ENCODE measurements at places on chromosomes 12 and 14.
A peak's percentile ranks its signal among the peaks of the same experiment; 100 is the strongest.

- no peak for DNase-seq
Measured at GRCh38 chr14:54659365-54659764, 92.4 kb downstream of the SAMD4A start.

GRCh38 chr12:108016022-108016564 is 113.0 kb upstream of the WSCD2 start:
- no peak for DNase-seq

GRCh38 chr12:108580531-108580930 is 17.4 kb downstream of the TMEM119 start:
- DNase-seq, result no peak

GRCh38 chr12:57517187-57517586 is 3.1 kb downstream of the DDIT3 start:
- no peak for DNase-seq

DNA sequence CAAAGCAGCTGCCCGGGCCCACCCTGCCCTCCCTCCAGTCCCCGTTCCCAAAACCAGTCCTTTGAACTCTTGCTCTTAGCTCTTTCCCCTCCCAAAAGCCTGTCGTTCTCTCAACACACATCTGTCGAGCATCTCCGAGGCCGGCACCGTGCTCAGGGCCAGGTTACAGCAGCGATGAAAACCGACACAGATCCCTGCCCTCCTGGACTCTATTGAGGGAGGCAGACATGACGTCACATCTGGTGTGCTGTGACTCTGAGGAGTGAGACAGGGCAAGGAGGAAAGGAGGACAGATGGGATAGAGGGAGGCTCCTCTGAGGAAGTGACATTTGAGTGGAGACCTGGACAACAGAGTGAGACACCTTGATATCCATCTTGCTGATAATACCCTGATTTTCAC is 34.6 kb upstream of the PWP1 start:
- no peak for DNase-seq

DNA sequence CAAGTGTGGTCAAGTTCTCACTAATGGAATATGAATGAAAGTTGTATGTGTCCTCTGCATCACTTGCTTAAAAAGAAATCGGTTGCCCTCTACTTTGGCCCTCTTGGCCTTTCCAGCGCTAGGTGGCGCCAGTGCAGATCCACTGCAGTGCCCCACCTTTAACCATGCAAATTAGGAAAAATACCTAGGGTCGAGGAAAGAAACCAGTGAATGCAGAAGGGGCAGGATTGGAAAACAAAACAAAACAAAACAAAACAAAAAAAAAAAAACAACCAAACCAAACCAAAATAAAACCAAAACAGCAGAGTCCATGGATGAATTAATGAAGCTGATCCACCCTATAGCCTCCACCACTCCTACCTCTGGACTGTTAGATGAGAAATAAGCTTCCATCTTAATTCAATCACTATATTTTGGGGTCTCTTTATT is 12.9 kb upstream of the NEMF start:
- DNase-seq, result peak; percentile 87

- no peak for DNase-seq
Measured at GRCh38 chr12:118397708-118398440, 21.5 kb downstream of the SUDS3 start.

DNA sequence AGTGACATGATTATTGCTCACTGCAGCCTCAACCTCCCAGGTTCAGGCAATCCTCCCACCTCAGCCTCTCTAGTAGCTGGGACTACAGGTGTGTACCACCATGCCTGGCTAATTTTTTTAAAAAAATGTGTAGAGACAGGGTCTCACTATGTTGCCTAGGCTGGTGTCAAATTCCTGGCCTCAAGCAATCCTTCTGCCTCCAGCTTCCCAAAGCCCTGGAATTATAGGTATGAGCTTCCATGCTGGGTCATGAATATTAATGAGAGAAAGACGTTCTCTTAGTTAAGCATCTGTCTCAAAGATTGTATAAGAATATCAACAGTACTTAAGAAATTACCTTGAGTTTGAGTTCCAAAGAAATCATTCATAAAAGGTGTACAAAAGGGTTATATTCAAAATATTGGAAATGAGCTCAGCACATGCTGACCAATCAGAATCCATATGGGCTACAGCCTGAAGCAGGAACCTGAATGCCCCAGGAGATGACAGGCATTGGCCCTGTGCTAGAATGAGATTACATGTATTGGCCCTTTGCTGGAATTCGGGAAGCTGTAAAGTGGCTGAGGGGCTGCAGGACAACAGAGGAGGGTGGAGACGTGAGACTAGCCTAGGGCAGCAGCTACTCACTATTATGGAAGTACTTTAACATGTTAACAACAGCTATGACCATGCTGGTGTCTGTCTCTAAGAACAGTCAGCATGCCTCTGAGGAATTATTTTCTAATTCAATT is 157.0 kb upstream of the CPNE8 start:
- DNase-seq, result no peak

DNA sequence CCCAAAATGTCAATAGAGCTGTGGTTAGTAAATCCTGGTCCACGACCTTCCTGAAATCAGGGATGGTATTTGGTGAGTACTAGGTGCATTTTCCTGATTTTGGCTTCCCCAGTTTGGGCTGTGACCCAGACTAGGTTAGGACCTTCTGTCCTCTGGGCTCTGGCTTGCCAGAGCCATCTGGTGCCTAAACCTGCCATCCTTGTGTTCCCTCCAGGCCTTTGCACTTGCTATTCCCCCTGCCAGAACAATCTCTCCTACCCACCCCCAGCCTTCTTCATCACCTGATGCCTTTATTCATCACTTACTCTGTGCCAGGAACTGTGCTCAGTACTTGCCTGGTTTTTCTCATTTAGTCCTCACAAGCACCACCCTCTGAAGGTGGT is 216.7 kb downstream of the RBM19 start:
- DNase-seq, result no peak

- DNase-seq, result no peak
Measured at GRCh38 chr12:27101290-27101689, 18.9 kb upstream of the C12orf71 start.

DNA sequence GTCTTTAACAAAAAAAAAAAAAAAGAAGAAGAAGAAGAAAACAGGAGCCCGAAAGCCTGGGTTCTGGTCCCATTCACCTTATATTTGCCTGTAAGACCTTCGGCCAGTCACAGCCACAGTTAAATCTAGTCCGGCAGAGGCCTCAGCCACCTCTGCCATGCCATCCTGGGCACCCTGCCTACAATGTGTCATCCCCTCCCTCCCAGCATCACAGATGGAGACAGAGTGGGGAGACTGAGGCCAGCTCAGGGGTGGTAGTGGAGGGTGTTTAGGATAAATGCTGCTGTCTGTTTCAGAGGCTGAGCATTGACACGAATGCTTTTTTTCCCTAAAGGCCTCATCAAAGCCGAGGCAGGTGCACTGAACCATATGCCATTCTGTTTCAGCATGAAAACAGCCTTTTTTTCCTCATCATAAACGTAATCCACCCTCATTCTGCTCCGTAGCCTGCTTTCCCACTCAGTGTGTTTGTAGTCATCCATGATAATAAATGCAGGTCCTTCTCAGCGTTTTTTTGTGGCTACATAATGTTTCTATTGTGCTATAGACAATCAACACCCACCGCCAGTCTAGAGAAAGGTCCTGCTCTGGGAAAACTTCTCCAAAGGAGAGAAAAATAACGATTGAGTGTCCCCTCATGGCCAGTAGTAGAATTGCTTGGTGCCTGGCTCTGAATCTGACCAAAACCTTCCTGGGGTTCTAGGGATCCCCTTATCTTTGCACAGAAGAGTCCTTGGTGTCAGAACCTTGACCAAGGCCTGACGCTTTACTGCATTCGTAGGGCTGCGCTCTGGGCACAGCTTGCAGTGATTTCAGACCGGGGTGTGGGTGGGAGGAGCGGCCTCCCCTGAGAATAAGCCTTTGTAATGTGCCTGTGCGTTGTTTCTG is 41.1 kb upstream of the TSPAN9 start:
- DNase-seq, result peak; percentile 29

DNA sequence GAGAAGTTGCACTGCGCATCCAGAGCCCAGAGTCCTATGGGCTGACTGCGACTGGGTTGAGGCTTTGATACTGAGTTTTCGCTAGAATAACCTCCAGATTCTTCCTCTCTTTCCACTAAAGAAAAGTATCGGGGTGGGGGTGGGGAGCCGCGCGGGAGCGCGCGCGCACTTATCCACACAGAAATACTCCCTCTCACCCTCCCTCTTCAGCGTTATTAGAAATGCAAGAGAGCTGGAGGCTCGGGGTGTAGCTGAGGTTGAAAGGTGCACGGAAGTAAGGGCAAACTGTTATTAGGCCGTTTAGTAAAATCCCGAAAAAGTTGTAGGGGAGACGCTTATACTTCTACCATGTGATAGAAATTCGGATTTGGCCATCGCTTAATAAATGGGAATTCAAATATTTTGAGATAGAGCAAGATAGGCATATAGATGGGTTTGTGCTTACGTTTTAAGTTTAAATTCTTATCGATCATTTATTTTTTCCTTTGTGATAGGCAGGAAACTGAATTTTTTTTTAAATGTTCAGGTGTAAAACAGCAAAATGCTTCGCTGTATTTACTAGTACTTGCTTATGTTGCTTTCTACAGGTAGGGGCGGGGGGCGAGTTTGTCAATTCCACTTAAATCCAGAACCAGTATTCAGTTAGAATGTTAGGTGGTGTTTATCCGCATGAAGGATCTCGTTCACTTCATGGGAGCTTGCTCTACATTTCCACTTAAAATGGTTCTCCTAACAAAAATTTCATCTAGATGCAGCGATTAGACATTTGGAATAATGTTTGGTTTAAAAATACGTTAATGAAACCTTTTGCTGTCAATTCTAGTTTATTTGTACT is 1.1 kb downstream of the ARHGAP5 start:
- peak; percentile 75 for DNase-seq

- DNase-seq, result no peak
Measured at GRCh38 chr12:69685810-69686209, 13.3 kb downstream of the BEST3 start.

GRCh38 chr12:131428091-131428685 is 282.7 kb upstream of the SFSWAP start:
- no peak for DNase-seq

DNA sequence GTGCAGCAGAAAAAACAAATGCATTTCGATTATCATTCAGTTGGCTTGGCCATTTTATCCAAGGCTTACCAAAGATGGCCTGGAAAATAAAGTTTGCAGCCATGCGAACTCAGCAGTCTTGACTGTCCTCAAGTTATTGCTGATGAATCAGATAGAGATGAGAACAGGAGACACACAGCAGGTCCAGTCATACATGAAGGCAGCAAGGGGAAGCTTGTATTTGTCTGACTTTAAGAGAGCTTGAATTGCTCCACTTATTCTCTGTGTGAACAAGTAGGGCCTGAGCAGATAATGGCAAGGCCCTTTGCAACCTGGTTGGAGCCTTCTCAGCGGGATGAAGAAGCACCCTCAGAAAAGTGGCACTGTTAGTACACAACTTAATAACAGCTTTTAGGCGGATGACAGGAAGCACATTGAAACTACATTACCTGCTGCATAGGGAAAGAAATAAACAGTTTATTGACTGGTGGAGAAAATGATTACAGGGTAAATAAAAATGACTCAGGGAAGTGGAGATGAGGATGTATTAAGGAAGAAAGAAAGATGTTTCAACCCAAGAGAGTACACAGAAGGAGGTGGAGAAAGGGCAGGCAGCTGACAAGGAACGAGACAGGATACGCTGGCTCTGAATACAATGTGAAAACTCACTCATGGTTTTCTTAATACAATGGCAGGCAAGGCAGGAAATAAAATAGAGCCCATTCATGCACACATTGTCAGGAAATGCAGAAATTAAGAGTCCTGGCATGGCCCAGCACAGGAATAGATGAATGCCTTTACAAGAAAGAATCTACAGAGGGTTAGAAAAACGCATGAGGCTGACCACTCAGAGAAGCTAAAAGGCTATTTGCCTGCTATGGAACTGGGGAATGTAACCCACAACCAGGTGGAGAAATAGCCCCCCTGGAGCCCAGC is 128.4 kb downstream of the GALC start:
- no peak for DNase-seq

DNA sequence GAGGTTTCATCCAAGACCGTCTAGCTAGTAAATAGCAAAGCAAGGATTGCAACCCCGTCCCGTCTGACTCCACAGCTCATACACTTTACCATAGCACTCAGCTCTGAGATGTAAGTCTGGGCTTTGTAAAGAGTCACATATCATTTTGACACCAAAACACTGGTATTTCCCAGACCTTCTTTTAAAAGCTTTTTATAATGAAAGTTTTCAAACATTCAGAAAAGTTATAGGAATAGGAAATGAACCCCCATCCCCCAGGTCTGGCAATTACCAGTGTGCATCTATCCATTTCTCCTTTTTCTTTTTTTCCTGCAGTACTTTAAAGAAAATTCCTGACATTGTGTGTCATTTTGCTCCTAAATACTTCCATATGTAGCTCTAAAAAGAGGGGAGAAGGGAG is 183.6 kb upstream of the CCND2 start:
- no peak for DNase-seq

DNA sequence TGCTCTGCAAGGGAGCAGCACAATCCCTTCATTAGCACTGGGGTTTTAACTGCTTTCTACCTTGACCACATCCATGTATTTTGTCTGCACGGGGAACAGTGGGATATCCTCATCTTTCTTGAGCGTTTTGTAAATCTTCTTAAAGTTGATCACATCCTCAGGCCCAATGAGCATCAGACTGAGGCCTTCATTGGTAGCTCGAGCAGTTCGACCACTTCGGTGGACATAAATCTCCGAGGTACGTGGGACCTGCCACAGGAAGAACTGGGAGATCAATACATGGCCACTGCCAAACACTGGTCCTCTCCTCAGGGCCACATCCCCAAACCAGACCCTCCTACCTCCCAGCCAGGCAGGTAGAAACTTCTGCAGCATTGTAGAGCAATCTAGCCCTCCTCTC is 26.1 kb downstream of the DDX24 start:
- no peak for DNase-seq

- no peak for DNase-seq
Measured at GRCh38 chr14:53328841-53329240, 175.7 kb upstream of the DDHD1 start.

DNA sequence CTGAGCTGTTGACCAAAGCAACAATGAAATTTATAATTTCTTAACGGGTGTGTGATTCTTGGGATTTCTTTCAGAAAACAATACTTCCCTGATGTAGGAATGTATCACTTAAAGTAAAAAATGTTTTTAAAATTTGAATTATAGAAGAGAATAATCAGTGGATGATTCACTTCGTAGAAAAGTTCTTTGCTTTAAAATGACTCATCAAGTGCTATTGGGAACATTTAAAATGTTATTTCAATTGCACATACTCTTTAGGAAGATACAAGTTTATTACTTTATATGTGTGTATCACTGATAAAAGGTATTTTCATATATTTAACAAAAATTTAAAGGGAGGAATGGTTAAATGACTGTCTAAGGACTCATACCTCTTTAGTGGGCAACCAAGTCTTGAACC is 155.3 kb downstream of the PDE3A start:
- DNase-seq, result no peak

- no peak for DNase-seq
Measured at GRCh38 chr12:33296529-33296928, 143.1 kb downstream of the SYT10 start.

- DNase-seq, result peak; percentile 30
Measured at GRCh38 chr12:130199581-130200390, 37.5 kb downstream of the FZD10 start.

- no peak for DNase-seq
Measured at GRCh38 chr14:80946187-80946586, 4.6 kb upstream of the CEP128 start.
